Vein endothelial cell (primary cell): ENCODE measurements at places on chromosomes 4 and X. TPM values are rescaled to one million over a fixed set of nuclear protein-coding genes. Genes with fewer than 3 reads are reported as not detected.

The KIAA0232 gene
- total RNA-seq = 22.5 and 26.8 TPM in 2 replicates

The ARSD gene
- total RNA-seq = 18.7 and 27.4 TPM in 2 replicates

The FHL1 gene
- total RNA-seq = 49.2 and 60.8 TPM in 2 replicates

The PSAPL1 gene
- not detected in 2 replicates for total RNA-seq

The CDX4 gene
- total RNA-seq = not detected in 2 replicates

The SPANXN3 gene
- total RNA-seq = not detected in 2 replicates

The NPY1R gene
- total RNA-seq = not detected in 2 replicates

The CCSER1 gene
- total RNA-seq = 2.0 and 2.6 TPM in 2 replicates

The CENPI gene
- 7.5 and 17.7 TPM in 2 replicates for total RNA-seq

The PFKFB1 gene
- total RNA-seq = under 0.01 and 0.10 TPM in 2 replicates

The CFAP299 gene
- total RNA-seq = not detected in 2 replicates

The PCDH7 gene
- 1.4 and 4.6 TPM in 2 replicates for total RNA-seq

The OPHN1 gene
- total RNA-seq = 5.2 and 7.5 TPM in 2 replicates

The PHOX2B gene
- total RNA-seq = not detected in 2 replicates

The SAGE1 gene
- not detected in 2 replicates for total RNA-seq

The SPON2 gene
- total RNA-seq = 0.65 and 1.3 TPM in 2 replicates

The TEX13C gene
- not detected in 2 replicates for total RNA-seq

The ZCCHC18 gene
- total RNA-seq = 1.3 and 2.7 TPM in 2 replicates

The SLC25A14 gene
- total RNA-seq = 8.0 and 8.5 TPM in 2 replicates

The GLUD2 gene
- total RNA-seq = 1.3 TPM in 2 replicates

The VSIG4 gene
- not detected in 2 replicates for total RNA-seq

The COL4A5 gene
- 32.7 and 38.9 TPM in 2 replicates for total RNA-seq
